Activated B cell treated with CpG ODN at 0.5 μM for 24 hours (primary cell): ENCODE measurements at places on chromosomes 12 and 14. TPM values are rescaled to one million over a fixed set of nuclear protein-coding genes. Genes with fewer than 3 reads are reported as not detected.

The CLEC4D gene
- total RNA-seq: not detected in 2 replicates

The FRMD6 gene
- total RNA-seq: 0.32 and 0.33 TPM in 2 replicates

The IFNG gene
- total RNA-seq: not detected in 2 replicates

The CS gene
- 229 and 233 TPM in 2 replicates for total RNA-seq

The OTOGL gene
- total RNA-seq: not detected in 2 replicates

- no peak for DNase-seq
Measured at GRCh38 chr14:51954031-51954430, 35.3 kb upstream of the RTRAF start.

GRCh38 chr12:120263748-120264085, 1.8 kb downstream of the PXN start:
- no peak for DNase-seq

- DNase-seq: no peak
Measured at GRCh38 chr12:74292351-74293194, 245.1 kb upstream of the ATXN7L3B start.

DNA sequence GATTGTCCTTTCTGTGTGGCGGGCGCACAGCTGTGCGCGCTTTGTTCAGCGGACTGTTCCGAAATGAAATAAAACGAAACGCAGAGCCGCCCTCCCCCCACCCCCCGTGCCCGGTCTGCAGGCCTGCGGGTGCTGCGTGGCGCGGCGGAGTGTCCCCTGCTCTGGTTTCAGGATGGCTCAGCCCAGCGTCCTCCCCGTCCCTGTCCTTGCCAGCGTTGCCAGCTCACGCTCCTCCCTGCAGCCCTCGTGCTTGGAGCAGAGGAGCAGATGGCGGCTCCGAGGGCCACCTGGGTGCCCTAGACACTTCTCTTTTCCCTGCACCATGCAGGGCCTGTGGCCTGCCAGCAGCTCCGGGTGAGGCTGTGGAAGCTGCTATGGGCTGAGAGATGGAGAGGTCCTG, 17.5 kb upstream of the BEGAIN start:
- no peak for DNase-seq

GRCh38 chr14:64841121-64841651, 38.5 kb downstream of the SPTB start:
- DNase-seq: no peak

DNA sequence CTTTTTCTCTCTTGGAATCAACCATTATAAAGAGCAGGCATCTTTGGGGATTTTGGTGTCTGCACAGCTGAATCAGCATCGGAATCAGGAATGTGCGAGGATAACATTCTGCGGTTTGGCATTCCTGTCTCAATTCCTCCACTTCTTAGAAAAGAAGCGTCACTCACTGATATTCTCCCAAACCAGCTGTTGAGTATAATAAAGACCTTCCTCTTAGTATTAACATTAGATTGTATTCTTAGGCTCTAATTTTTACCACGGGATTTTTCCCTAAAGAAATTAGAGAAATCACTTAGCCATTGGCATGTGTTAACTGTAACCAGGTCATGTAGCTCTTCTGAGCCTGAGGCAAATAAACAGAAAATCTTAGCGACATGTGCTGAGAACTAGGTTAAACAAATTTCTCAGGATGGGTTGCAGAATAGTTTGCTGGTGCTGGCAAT, 128.7 kb downstream of the TMX1 start:
- DNase-seq: no peak

DNA sequence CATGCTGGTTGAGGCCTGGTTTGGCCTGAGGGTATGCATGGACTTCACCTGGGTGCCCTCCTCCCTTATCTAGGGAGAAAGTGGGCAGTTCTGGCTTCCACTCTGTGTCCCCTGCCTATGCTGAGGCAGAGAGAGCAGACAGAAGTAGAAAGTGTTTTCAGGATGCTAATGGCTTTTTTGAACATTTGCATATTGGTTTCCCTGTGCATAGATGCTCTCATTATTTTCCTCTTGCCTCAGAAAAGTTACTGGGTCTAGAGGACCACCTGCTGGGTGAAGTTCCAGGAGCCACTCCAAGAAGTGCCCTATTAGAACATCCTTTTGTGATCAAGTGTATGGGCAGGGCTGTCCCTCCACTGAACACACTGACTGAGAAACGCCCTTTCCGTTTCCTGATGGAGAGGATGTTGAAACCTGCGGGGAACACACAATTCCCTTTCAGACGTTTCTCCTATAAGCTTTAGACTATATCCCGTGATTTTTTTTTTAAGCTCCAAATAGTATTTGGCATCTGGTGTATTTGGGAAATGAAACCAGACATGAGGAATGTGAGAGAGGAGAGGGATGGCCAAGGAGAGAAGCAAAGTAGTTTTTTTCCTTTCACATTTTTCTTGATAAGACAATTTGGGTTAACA, 66.6 kb downstream of the DAAM1 start:
- no peak for DNase-seq
